Endothelial cell of umbilical vein (primary cell): ENCODE measurements at places on chromosomes 3 and 15. TPM values are rescaled to one million over a fixed set of nuclear protein-coding genes. Genes with fewer than 3 reads are reported as not detected.

DNA sequence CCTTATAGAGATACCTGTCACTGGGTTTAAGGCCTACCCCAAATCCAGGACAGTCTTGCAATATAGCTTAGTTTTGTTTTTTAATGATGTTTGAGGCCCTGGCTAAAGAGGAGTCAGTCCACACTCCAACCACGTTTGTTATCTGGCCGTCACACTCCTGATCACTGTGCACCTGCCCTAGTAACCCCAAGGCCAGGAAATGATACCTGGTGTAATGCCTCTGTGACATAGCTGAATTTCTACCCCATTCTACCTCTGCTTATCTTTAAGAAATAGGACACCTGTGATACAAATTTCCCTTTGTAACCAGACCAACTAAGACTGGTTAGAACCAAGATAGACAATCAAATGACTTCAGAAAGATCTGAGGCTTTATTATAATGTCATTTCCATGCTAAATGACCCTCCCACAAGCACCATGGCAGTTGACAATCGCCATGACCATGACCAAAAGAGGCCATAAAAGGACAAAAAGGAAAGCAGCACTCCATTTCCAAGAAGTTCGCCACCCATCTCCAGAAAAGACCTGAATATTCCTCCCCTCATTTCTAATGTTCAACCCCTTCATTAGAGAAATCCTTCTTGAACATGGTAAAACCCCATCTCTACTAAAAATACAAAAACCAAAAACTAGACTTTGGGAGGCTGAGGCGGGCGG is 4.8 kb upstream of the RTP3 start:
- H3K27ac ChIP-seq = no peak overlapping the region
- peaks cover 14% of the 10 kb centered on the region for H3K4me1 ChIP-seq
- H3K36me3 ChIP-seq = no peaks in the 10 kb centered on the region
- no peak for DNase-seq
- H3K27me3 ChIP-seq = no peaks in the 10 kb centered on the region

DNA sequence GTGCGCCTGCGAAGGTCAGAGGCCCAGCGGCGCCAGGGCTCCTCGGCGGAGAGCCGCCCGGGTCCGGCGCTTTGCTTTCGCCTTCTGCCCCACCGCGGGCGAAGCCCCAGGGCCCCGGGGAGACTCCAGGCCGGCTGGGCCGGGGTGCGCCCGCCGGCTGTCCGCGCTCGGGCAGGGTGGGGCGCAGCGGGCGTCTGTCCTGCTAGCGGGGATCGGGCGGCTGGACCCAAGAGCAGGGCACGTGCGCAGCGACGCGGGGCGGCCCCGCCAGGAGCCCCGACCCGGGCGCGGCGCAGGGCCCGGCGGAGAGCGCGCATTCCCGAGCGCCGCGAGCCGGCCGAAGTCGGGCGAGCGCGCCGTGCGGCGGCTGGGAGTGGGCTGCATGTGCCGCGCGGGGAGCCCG is 569 bp upstream of the ALDH1A3 start:
- H3K36me3 ChIP-seq = no peaks in the 10 kb centered on the region
- no peak overlapping the region for H3K27ac ChIP-seq
- H3K27me3 ChIP-seq = peaks cover 15% of the 10 kb centered on the region
- H3K4me1 ChIP-seq = peaks cover 3% of the 10 kb centered on the region
- no peak overlapping the region for H3K4me3 ChIP-seq
- no peak for DNase-seq

The HGD gene
- 0.22 and 0.44 TPM in 2 replicates for total RNA-seq

The C3orf18 gene
- total RNA-seq = 1.7 and 2.6 TPM in 2 replicates

The MRAS gene
- total RNA-seq = 15.5 and 16.5 TPM in 2 replicates
